ENCODE measurements at places on chromosomes 3 and 15.

DNA sequence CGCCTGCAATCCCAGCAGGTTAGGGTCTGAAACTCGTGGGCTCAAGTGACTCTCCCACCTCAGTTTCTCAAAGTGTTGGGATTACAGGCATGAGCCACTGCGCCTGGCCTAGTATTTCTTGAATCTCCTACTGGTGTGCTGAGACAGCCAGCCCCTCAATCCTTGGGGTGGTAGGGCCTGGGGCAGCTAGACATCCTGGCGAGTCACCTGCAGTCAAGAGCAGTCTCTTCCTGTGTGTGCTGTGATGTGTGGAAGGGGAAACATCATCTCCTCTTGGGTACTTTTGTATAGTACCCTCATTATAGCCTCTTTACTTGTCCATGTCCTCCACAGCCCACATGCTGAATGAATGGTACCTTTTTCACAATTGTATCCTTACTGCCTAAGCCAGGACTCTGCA, 4.9 kb upstream of the HEXA start:
- no peak for DNase-seq

GRCh38 chr15:81113861-81114291, 20.2 kb upstream of the CFAP161 start:
- DNase-seq: no peak

DNA sequence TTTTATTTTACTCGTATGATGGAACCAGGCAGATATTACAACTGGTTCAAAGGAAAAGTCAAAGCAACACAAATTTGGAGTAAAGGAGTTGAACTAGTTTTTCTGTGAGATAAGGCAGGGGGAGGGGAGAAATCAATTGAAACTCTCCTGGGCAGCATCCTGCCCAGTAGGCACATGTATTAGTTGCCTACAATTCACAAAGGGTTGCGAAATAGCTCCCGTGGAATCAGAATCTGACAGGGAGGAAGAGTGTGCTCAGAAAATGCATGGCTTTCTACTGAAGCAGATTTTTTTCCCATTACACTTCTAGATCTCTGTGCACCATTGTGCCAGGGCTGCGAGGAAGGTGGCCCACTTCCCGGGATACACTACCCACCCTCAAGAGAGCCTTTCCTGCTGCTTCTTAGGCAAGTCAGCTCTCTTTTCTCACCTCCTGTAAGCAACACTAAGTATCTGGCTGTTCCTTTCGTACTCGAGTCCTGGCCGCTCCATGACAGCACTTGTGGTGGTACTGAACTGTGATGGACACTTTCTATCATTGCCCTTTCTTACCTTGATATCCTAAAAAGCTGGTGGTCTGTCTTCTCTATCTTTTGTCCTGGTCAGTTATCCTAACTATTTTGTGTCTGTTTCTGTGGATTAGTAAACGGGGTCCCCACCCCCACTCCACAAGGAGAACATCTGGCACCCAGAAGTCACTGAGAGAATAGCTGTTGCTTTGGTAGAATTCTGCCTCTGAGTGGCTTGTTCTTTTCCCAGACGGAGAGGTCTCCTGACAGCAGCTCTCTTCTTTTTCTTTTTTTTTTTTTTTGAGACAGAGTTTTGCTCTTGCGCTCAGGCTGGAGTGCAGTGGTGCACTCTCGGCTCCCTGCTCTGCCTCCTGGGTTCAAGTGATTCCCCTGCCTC, 74.8 kb downstream of the RPL39L start:
- DNase-seq: no peak

DNA sequence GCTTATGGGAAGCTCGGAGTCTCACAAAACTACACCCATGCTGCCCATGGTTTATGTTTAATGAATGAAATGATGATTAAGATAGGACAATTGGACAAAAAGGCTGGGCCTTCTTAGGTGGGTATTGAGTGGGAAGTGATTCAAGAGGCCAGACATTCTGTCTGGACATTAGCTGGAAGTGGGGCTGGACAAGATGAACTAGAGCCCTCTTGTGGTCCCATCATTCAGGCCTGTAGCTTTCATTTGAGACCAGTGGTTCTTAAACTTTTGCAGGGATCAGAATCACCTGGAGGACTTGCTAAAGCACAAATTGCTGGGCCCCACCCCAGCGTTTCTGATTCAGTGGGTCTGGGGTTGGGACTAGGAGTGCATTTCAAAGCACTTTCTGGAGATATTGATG, 290.4 kb upstream of the CTDSPL start:
- DNase-seq: no peak

DNA sequence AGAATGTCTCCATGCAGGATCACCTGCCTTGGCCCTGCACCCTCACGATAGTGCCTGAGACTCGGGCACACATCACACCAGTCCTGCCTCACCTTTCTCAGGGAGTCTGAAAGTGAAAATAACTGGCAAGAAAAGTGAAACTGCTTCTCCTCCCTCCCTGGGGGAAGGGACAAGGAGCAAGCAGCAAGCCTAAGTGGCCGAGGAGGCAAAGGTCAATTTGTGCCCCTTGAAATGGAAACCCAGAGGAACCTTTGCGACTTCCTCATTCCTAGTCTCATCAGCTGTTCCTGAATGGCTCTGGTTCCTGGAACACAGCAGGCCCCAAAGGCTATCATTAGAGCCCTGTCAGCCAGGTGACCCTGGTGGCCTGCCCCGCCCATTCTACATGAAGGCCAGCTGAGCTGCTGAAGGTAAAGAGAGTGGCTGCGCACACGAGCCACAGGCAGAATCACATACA, 28.0 kb upstream of the SLCO2A1 start:
- no peak for DNase-seq

DNA sequence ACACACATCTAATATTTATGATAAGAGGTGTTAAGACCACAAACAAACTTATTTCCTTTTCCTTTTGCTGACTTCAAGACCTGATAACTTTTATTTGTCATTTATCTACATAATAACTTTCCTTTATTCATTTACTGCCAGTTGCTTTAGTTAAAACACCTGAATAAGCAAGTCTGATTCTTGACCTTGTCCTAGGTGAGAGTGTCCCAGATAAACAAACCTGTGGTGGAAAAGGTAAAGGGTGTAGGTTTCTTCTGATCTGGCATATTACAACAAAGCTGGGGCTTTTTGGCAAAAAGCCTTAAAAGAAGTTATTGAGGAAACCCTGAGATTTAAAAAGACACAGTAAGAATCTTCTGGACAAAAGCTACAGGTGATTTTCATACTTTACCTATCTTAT, 191.5 kb downstream of the ZBBX start:
- no peak for DNase-seq

DNA sequence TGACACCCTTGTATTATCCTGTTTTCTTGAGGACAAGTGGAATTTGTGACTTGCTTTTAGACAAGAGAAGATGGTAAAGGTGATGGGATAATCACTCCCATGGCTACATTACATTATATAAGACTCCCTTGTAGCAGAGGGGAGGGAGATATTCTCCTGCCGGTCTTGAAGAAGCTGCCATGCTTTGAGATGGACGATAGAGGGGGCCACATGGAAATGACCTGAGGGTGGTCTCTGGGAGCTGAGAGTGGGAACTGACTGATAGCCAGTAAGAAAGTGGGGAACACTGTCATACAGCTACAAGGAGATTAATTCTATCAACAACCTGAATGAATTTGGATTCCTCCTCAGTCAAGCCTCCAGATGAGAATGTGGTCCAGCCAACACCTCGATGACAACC, 540.1 kb downstream of the NTRK3 start:
- no peak for DNase-seq

- no peak for DNase-seq
Observed at GRCh38 chr3:143935678-143936077, 35.9 kb upstream of the DIPK2A start.

DNA sequence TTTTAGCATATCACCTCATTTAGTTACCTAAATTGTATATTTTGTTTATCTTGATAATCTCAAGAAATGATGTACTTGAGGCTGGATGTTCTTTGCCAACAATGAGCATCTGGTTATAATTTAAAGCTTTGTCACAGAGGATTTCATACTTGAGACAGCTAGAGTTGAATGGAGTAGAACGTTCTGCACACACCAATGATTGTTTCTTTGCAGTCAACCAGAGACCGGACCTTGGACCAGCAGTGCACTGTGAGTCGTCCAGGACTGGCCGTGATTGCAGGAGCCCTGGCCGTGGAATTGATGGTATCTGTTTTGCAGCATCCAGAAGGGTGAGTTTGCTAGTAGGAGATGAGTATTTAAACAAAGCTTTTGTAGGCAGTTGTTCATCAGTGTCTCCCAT, 90.4 kb downstream of the ATG7 start:
- no peak for DNase-seq
